ENCODE measurements at places on chromosomes 5 and 9.

- no peak for DNase-seq
These were observed 11.6 kb downstream of the TRAF1 start for GRCh38 chr9:120914953-120915352.

GRCh38 chr5:170466553-170466952, 37.3 kb upstream of the KCNIP1 start:
- DNase-seq = no peak

- DNase-seq = no peak
These were observed 68.8 kb upstream of the PPP2R2B start for GRCh38 chr5:146947181-146947941.

DNA sequence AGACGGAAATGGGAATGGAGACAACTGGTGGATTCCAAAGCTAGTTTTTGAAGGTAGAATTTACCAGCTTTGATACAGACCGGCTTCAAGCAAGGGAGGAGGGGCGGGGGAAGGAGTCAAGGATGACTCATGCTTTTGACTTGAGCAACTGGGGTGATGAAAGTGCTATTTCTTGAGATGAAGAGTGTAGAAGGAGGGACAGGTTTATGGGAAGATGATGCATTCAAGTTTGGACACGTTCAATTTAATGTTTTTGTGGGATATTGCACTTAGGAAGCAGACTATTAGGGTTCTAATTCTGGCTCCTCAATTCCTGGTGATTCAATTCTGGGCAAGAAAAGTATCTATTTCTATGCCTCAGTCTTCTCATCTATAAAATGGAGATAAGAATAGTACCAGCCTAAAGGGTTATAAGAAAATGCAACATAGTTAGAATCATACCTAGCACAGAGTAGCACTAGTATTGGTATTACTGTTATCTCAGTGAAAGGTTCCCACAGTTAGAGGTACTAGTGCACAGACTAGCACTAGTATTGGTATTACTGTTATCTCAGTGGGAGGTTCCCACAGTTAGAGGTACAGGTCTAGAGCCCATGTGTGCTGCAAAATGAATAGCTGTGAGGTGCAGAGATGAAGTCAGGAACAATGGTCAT, 4.6 kb downstream of the NIPAL4 start:
- DNase-seq = no peak

DNA sequence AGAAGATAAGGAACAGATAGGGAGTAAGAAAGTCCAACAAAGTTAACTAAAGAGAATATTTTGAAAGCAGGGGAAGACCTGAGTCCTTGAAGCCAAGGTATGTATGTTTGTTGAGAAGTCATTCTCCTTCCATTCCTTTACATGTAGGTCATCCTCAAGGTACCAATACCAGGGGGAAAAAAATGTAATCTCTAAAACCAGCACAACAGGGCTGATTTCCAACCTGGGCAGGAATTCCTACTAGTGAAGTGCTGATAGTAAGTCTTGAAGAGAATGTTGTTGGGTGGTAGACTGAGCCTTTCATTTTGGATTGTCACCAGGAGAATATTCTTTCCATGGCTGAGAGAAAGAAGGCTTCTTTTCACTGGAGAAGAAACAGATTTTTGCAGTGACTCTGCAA, 117.1 kb upstream of the ZNF462 start:
- no peak for DNase-seq

GRCh38 chr9:124487260-124488182, 19.7 kb downstream of the NR5A1 start:
- DNase-seq = no peak

DNA sequence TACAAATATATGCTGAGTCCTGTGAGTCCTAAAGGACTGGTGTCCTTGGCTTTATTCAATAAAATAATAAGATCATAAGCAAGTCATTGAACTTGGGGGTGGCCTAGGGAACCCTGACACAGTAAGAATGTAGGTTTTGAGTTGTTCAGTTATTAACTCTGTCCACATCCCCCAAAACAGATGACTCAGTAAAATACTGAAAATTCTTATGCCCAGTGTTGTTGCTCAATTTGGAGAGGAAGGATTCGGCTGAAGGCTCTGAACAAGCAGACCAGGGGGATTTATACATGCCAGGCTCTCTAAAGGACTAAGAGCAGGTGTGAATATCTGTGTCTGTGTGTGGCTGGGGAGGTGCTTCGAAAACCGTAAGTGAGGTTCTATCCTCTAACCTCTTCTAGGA, 173.7 kb downstream of the RMI1 start:
- no peak for DNase-seq

DNA sequence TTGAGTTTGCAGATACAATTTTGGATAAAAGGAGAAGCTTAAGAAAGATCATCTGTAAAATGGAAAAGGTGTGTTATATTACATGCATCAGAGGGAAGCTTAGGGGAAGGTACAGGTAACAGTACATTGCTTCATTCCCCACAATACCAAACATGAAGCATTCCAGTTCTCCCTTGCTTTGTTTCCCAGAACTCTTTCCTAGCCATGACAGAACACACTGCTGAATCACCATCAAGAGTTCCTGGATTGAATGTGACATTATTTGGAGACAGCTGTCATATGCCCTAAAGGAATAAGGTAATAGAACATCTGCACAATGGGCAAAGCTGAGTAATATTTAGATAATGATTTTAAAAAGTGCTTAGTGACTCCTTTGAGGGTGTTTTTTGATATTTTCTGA, 303.5 kb upstream of the ST8SIA4 start:
- no peak for DNase-seq

- no peak for DNase-seq
These were observed 566.6 kb upstream of the TUSC1 start for GRCh38 chr9:26244661-26245451.

GRCh38 chr9:108156270-108156998, 666.9 kb upstream of the KLF4 start:
- DNase-seq = no peak

GRCh38 chr5:172954751-172955159, 4.5 kb upstream of the RPL26L1 start:
- DNase-seq = no peak

- no peak for DNase-seq
These were observed 4.7 kb downstream of the ZFAND5 start for GRCh38 chr9:72360324-72360723.

- DNase-seq = no peak
These were observed 115.5 kb downstream of the CARTPT start for GRCh38 chr5:71834601-71835000.

DNA sequence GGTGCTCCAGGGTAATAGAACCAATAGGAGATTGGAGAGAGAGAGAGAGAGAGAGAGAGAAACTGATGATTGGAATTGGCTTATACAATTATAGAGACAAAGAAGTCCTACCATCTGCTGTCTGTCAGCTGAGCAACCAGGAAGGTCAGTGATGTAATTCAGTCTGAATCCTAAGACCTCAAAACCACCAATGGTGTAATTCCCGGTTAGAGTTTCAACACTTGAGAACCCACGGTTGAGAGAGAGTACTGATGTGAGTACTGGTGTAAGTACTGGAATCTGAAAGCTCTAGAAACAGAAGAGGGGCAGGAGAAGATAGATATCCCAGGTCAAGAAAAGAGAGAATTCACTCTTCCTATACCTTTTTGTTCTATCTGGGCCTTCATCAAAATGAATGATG, 775.8 kb downstream of the EFNA5 start:
- no peak for DNase-seq

DNA sequence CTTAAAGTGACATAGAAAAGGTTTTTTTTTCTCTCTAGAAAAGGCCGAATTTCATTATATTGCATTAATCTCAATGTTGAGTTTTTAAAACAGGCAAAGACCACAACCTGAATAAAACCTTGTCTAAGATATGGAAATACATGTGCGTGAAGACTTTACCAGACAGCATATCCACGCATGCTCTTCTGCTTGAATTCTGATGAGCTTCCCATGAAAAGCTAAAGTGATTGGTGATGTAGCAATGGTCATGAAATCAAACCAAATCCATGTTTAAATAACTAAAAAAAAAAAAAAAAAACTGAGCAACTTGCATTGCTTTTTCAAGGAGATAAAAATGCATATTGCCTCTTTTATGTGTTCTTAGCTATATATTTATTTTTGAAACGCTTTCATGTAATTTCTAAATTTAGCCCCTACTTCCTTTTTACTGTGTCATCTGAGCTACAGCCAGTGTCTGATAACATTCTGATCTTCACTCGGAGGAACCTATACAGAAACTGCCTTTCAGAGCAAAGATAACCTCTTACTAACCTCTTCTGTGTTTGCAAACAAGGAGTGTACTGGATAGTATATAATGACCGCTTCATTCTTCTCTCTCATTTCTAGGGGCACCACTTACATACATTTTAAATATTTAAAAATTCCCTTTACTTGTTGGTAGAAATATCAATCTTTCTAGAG, 179.1 kb upstream of the GNA14 start:
- no peak for DNase-seq
